HuH-7 (cell line): ENCODE measurements at places on chromosomes 16 and 17.

GRCh38 chr17:16081507-16082087 lies 82.0 kb downstream of the TTC19 start:
- DNase-seq, result peak; percentile 12

- no peak for DNase-seq
These were observed 308 bp downstream of the ADCY9 start for GRCh38 chr16:4115949-4116318.

DNA sequence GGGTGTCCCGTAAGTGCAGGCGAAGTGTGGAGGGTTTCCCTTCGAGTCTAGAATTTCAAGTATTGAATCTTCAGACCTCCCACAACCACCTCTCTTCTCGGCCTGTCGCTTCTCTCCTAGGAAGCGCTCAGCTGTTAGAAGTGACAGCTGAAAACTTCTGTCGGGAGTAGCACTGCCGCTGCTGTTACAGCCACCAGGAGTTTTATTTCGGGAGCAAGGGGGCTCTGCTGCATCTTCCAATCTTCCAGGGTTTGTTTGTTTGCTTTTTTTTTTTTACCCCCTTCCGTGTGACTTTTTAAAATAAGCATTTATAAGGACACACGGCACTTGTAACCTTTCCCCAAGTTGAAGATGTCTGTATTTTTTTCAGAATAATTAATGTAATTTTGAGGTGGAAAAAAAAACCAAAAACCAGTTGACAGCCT lies 767 bp downstream of the RPS6KB1 start:
- DNase-seq, result peak; percentile 29

DNA sequence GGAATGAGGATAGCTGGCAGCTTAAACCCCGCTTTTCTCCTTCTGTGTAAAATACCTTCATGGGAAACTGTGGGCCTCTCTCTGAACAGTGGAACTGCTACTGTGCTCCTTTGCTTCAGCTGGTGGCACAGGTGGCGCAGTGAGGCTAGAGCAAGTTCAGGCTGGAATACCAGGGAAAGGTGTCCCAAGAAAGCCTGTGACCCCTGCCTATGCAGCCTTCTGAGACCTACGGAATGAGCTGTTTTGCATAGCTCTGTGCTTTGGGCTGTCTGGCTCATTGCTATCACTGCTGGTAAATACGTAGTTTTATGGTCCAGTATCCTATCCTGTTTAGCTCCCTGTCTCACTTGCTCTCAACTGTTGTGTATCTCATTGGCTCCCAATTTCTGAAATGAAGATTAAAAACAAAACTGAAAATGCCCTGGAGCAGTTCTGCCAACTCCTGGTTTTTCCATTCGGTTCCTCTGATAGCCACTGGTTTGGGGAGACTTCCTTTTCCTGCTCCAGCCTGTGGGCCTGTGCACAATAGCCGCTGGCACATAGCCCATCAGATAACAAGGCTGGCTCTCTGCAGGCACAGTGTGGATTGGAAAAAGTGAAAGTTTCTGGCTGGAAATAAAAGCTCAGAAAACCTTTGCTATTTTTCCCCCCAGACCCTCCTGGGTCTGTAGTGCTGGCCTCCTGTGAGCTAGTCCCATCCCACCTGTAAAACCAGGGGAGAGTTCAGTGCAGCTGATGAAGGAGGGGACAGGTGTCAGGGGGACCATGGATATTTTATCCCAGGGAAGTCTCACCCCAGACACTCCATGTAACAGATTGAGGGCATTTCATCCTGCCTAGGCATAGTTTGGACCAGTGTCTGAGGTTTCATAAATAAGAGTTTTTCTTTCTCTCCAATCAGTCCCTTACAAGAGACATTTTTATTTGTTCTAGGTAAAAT lies 24.0 kb downstream of the LIMD2 start:
- peak; percentile 64 for DNase-seq

DNA sequence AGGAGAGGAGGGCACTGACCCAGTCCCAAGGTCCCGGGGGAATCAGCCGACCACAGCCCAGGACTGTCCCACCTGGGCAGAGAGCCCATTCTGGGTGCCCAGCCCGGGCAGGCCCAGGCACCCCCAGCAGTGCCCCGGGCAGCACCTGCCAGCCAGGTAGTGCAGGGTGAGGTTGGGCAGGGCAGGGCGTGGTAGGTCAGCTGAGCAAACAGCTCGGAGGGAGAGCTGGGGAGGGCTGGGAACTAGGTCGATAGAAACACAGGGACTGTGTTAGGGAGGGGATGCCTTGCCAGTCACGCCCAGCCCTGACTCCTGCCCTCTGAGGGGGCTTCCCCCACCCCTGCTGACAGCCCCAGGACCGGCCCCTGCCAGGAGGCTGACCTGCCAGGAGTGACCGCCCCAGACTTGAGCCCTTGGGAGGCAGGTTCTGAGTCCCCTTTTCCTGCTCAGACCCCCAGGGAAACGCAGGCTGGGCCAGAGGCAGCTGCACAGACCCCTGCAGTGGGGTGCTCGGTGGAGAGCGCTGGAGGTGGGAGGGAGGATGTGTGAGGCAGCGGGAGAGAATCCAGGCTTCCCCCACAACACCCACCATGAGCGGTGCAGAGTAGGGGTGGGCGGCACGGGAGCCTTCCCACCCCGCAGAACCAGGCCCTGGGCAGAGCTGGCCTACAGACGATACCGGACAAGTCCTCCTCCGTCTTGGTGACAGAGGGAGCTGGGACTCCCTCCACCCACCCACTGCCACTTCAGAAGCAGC lies 4.7 kb downstream of the HS3ST6 start:
- DNase-seq, result no peak

DNA sequence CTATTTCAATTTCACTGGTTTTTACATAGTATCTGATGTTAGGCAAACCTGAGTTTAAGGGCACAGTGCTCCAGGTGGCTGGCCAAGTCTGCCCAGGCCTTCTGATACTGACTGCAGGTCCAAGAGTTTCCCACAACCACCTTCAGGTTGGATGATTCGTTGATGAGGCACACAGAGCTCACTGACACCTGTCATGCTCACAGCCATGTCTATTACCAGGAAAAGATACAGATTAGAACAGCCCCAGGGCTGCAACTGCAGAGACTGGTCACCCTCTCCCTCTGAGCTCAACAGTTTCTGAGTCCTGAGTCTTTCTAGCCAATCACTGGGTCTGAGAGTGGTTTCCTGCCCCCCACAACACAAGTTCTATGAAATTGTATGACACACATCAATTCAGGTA lies 37.2 kb downstream of the MEAK7 start:
- DNase-seq, result no peak

DNA sequence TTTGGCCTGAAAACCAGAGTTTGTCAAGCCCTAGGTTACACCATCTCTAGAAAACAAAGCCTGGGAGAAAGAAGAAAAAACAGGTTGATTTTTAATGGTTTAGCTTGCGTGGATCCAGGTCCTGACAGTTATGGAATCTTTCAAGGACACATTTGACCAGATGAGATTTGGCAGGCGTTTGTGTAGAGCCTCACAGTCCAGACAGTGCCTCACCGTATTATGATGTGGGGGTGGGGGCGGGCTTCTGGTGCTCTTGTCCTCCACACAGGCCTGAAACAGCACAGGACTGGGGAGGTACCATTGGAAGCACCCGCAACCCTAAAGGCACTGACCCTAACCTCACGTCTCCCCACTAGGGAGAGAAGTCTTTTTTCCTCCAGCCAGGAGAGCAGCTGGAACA lies 19.6 kb downstream of the MVP start:
- DNase-seq, result no peak

- DNase-seq, result no peak
These were observed 522.9 kb downstream of the HS3ST4 start for GRCh38 chr16:26214581-26215174.

DNA sequence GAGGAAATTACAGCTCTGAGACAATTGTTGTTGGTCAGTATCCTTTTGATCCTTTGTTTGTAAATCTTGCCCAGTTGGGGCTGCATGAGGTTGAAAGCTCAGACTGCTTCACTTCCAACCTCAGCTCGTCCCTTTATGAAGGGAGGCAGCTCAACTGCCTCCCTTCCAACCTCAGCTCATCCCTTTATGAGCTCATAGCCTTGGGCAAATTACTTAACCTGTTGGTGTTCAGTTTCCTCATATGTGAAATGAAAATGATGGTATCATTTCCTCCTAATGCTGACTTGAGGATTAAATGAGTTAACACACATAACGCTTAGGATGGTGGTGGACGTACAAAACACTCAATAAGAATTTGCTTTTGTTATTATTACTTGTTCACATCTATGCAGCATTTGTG lies 265.1 kb downstream of the CDH13 start:
- DNase-seq, result no peak

DNA sequence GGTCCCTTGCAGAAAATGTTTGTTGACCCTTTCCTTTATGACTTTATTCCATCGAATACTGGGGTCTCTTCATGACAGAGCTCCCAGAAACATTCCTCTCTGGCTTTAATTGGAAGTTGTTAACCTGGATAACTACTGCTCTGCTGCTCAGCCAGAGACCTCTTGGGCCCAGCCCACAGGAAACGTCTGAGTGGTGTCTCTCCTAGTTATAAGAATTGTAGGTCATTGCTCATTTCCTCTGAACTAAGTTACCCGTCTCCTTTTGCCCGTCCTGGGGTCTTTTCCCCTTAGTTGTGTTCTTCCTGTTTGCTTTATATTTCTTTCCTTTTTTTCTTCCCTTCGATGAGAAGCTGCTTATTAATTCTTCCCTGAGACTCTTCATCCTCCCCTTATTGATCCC lies 9.0 kb downstream of the MAP2K6 start:
- DNase-seq, result no peak

- DNase-seq, result no peak
These were observed 51.7 kb upstream of the GSE1 start for GRCh38 chr16:85561248-85562092.

GRCh38 chr16:67399749-67400704 lies 6.7 kb upstream of the TPPP3 start:
- no peak for DNase-seq

- no peak for DNase-seq
These were observed 56.1 kb downstream of the B9D1 start for GRCh38 chr17:19306160-19307111.

DNA sequence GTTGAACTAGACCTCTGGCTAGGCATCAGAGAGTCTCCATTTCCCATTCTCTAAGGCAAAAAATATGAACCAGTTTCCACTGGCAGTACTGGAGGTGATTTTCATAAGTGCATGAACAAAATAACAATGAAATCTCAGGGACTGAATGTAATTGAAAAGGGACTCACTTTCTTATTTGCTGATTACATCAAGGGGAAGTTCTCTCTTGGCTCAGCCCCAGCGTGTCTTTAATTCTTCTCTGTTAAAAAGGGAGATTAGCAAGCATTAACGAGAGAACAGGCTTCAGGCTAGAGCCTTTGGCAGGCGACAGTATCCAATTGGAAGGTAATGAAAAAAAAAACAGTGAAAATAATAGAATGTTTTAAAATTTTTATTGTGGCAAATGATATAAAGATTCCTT lies 34.0 kb upstream of the ADAMTS18 start:
- DNase-seq, result no peak

GRCh38 chr17:50361561-50362480 lies 11.2 kb downstream of the MRPL27 start:
- DNase-seq, result peak; percentile 92

GRCh38 chr17:31586946-31587345 lies 195.5 kb downstream of the RAB11FIP4 start:
- DNase-seq, result no peak

GRCh38 chr16:26993963-26994362 lies 72.8 kb upstream of the C16orf82 start:
- no peak for DNase-seq

- DNase-seq, result no peak
These were observed 51.3 kb downstream of the MEAK7 start for GRCh38 chr16:84453061-84453752.

GRCh38 chr16:74756203-74756602 lies 18.4 kb downstream of the FA2H start:
- no peak for DNase-seq

GRCh38 chr17:70308618-70309017 lies 139.3 kb downstream of the KCNJ2 start:
- DNase-seq, result no peak

GRCh38 chr16:11636172-11636721 lies 32.0 kb upstream of the SNN start:
- no peak for DNase-seq

DNA sequence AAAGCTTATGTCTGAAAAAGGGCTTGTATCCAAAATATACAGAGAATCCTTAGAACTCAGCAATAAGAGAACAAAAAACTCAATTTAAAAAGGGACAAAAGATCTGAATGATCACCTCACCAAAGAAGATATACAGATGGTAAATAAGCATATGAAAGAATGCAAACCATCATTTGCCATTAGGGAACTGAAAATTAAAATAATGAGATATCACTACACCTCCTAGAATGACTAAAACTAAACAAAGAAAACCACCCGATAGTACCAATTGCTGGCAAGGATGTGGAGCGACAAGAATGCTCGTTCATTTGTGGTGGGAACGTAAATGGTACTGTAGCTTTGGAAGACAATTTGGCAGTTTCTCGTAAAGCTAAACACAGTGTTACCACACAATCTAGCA lies 66.9 kb upstream of the MPHOSPH6 start:
- no peak for DNase-seq

- no peak for DNase-seq
These were observed 452.1 kb upstream of the HSBP1 start for GRCh38 chr16:83355570-83356218.

DNA sequence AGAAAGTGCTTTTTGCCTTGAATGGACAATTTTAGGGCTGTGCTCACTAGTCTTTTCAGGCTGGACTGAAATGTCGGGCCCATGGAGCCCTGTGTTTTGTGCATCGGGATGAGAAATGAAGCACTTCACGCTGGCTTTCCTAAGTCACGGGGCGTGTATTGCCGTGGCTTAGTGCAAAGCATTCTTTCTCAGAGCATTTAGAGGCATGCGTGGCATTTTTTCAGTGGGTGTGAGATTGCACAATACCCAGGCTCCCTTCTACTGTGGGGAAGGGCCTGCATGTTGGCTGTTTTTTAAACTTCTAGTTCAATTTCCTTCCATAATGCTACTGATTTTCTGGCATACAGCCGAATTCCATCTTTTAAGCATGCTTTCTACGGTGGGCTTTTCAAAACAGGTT lies 12.6 kb upstream of the POLR3E start:
- no peak for DNase-seq

- no peak for DNase-seq
These were observed 2.3 kb downstream of the MT2A start for GRCh38 chr16:56610609-56611111.

GRCh38 chr17:76867578-76868175 lies 527 bp upstream of the MGAT5B start:
- DNase-seq, result no peak

DNA sequence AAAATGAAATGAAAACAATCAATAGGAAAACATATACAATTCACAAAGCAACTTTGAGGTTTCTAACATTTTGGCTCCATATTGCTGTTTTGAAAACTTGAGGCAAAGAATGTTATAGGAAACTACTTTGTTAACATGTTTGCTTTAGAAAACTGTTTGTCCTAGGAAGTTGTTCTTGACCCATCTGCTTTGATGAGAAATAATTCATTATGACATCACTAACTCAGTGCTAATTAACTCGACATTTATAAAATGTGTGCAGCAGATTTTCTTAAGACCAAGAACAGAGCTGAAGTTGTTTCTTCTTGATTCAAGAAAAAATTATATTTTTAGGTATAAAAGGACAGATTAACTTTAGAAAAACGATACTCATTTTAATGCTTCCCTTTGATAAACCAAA lies 94.7 kb downstream of the SOX9 start:
- no peak for DNase-seq
